ENCODE measurements at places on chromosomes 13 and 19. TPM values are rescaled to one million over a fixed set of nuclear protein-coding genes. Genes with fewer than 3 reads are reported as not detected.

DNA sequence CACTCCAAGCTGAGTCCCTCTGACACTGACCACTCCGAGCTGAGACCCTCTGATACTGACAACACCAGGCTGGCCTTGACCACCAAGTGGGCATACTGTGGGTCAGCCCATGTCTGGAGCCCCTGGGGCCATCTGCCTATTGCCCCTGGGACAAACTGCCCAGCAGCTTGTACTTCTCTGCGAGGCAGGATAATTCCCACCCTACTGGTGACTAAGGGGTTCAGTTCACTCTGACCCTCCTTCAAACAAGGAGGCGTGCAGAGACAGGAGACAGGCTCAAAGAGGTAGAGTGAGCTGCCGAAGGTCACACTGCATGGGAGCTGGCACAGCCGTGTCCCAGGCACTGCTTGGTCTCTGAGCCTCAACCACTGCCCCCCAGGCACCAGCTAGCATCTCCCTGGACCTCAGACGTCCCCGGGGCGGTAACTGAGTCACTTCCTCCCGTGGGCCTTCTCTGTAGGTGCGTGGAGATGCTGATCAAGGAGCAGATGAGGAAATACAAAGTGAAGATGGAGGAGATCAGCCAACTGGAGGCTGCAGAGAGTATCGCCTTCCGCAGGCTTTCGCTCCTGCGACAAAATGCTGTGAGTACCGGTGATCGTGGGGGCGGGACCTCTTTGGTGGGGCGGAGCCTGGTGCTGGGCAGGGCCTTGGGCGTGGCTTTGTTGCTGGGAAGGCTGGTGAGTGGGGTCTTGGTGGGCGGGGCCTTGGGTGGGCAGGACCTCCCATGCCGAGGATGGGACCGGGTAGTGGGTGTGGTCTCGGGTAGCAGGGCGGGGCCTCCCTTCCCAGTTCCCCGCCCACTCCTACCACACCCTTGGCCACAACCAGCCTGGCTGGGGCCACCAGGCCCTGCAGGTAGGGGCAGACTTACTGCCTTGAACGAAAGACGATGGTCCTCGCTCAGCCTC is 5.8 kb upstream of the USE1 start:
- no peak for DNase-seq

DNA sequence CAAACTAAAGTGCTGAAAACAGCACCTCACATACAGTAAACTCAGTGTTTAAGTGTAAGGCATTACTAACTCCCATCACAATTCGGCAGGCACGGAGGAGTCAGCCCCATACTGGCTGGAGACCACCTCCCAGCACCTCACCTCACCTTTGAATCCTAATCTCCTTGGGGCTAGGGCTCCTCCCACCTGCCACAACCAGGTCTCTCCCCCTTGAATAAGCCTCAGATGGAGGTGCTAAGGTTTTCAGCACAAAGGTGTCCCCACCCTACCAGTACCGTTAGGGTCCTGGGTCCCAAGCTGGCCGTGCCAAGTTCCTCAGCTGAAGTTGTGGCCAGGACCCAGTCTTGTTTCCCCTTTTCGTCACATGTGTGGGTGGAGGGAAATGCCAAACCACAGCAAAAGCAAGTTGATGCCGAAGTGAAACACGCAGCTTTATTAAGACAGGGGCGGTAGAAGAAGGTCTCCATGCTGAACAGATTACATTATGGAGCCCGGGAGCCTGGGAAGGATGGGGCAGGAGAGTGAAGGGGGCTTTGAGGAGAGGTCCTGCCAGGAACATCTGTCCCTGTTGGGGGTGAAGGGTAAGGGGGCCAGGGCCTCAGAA is at the start of gene IGFLR1:
Gene IGFLR1, minus strand, starts transcription at position 332 of the 604 bp plus-strand sequence. CDS start 1,272 bp downstream, outside the sequence.
- DNase-seq = no peak

Gene POLD1
- 8.2 TPM for total RNA-seq

Gene TEX29
- total RNA-seq = 0.53 TPM

Gene RXFP2
- total RNA-seq = not detected

GRCh38 chr13:49664606-49665005 is 26.7 kb downstream of the EBPL start:
- DNase-seq = no peak

Gene GALP
- not detected for total RNA-seq

All from left lobe of liver (tissue), 2 donors.